ENCODE measurements at places on chromosomes 13 and 19.

GRCh38 chr19:7994928-7995809 lies 10.3 kb downstream of the ELAVL1 start:
- no peak for DNase-seq

- DNase-seq: no peak
These were observed 25.4 kb upstream of the SEMA6B start for GRCh38 chr19:4584670-4585460.

DNA sequence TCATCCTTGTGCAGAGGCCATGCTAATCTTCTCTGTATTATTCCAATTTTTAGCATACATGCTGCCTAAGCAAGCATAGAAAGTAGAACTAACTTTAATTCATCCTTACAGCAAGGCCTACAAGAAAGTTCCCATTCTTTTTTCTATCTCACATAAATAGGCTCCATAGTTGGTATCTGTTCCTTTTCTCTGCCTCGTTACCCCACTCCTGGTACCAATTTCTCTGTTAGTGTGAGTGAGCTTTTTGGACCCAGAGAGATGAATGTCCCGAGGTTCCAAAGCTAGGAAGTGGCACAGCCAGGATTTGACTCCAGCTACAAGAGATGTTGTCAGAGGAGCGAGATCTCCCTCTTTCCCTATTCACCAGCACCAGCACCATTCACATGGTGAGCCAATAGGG lies 9.7 kb downstream of the HIF3A start:
- DNase-seq: no peak

DNA sequence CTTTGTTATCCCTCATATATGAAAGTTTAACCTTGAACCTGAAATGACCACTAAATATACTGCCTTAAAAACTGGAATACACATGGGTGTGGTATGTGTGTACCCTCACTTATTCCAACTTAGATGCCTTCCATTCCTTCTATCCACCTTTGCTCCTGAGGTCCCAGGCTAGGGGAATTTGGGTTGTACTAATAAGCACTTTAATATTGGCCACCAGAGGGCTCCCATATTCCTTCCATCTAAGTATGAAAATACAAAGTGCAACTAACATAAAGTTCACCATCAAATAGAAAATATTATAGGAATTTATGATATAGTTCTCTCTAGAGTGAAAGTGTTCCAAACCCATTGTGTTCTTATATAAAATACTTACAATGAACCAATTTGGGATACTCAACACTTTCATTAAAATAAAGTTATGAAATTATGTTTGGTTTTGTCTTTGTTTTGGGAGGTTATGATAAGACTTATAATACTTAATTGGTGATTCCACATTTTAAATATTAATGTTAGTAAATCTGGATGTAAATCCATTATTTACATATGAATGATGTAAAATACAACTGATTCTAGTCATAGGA lies 62.3 kb downstream of the ITGBL1 start:
- DNase-seq: no peak

Data from stimulated activated CD8-positive, alpha-beta memory T cell treated with anti-CD3 and anti-CD28 coated beads, Interleukin-7, amount 100 ng/mL, for 24 hours (primary cell).